ENCODE measurements at places on chromosomes 16 and 17.

- DNase-seq = peak; percentile 23
These were observed 195.4 kb downstream of the XYLT1 start for GRCh38 chr16:17275076-17276009.

GRCh38 chr16:26070302-26071100, 378.7 kb downstream of the HS3ST4 start:
- DNase-seq = no peak

- no peak for DNase-seq
These were observed 25.6 kb upstream of the KRT17 start for GRCh38 chr17:41649923-41650519.

GRCh38 chr17:61335105-61335844, 64.4 kb upstream of the TBX2 start:
- no peak for DNase-seq

DNA sequence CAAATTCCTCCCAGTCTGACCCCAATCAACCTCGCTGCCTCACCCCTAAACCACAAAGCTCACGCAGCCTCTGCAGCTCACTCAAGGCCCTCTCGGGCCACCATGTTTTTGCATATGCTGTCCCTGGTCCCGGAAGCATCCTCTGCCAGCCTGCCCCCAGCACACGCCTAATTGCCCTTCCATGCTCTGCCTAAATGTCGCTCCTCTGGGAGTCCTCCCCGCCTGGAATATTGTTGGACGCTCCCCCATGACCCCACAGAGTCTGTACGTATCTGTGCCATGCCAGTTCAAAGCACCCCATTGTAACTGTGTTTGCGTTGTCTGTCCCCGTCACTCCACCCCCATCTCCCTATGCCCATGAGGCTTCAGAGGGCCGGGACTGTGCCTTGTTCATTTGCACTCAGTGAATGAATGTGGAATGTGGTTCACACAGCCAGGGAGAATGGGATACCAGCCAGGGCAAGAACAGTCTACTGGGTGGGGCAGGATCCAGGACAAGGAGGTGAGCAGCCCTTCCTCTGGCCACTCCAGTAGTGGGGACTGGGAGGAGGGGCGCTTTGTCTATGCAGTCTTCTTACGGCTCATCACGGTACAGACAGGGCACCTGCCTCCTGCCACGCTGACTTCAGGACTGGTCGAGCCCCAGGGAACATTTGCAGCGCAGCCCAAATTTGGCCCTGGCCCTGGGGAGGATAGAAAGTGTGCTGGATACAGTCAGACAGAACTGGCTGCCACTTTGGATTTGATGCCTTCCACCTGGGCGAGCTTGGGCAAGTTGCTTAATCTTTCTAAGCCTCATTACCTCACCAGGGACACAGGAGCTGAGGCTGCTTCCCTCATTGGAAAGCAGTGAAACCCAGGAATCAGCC, 48.5 kb downstream of the NOS2 start:
- DNase-seq = no peak

DNA sequence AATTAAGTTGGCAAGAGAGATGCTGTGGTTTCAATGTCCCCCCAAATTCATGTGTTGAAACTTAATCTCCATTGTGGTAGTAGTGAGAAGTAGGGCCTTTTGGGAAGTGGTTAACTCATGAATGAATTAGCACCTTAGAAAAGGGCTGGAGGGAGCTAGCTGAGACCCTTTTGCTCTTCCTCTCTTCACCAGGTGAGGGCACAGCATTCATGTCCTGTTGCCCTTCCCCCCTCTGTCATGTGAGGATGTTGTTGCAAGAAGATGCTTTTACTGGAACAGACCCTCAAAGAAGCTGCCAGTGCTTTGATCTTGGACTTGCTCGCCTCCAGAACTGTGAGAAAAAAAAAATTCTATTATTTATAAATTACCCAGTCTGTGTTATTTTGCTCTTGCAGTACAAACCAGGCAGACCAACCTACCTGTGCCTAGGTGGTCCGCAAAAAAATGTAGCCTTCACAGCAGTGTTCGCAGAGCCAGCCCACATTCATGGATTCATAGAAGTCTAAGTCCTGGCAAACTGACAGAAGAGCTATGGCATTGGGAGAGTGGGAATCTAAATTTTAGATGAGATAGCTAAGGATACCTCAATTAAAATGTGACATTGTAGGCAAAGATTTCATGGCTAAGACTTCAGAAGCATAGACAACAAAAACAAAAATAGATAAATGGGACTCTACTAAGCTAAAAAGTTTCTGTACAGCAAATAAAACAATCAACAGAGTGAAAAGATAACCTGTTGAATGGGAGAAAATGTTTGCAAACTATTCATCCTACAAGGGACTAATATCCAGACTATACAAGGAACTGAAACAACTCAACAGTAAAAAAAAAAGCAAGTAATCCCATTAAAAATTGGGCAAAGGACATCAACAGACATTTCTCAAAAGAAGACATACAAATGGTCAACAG, 32.0 kb upstream of the ABCA5 start:
- DNase-seq = peak; percentile 67

- peak; percentile 52 for DNase-seq
These were observed 7.4 kb upstream of the MMP2 start for GRCh38 chr16:55471448-55472097.

- no peak for DNase-seq
These were observed 196.8 kb downstream of the CNTNAP4 start for GRCh38 chr16:76474048-76474447.

DNA sequence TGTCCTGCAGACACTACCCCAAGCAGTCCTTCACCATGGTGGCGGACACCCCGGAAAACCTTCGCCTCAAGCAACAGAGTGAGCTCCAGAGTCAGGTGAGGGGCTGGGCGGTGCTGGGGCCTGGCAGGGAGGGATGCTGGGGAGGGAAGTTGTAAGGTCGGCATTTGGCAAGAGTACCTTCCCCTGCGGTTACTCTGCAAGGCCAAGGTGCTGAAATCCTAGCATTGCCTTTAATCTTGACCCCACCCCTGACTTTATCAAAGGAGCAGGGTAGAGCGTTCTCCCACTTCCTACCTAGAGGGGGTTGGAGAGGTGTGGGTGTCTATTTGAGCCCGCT, 20.5 kb downstream of the LASP1 start:
- DNase-seq = no peak

- peak; percentile 11 for DNase-seq
These were observed 9.7 kb downstream of the ZNF19 start for GRCh38 chr16:71479420-71479819.

DNA sequence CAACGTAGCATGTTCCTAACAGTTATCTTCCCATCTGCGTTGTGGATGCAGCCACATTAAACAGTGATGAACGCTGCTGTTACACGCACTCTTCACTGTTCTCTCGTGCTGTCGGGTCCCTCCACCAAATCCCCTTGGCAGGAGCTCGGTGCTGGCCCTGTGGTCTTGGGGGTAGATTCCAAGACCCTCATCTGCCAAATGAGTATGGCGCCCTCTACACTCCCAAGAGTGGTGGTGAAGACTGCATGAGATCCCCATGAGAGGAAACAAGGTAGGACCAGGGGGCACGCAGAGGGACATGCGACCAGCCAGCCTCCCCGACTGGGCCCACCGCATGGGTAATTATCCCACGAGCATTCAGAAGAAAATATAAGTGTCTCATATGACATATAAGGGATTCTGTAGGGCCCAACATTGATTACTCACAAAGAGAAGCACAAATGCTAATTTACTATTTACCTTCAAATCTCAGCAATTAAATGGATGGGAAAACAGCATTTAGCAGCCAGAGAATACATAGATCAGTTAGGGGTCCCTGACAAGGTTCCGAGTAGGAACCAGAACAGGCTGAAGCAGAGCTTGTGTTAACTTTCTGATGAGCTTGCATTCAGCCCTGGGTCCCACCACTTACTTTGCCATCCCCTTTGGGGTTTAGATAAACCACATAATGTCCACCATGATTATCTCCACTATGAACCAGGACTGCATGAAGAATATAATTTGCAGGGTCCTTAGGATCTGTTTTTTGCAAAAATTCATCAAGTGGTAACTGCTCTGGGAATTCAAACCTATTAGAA, 23.8 kb downstream of the LITAFD start:
- DNase-seq = no peak

GRCh38 chr16:85416228-85417109, 196.7 kb upstream of the GSE1 start:
- peak; percentile 51 for DNase-seq

- no peak for DNase-seq
These were observed 32.3 kb downstream of the CHD9 start for GRCh38 chr16:53087101-53087500.

GRCh38 chr17:13038931-13039665, 21.3 kb upstream of the ELAC2 start:
- DNase-seq = no peak

- DNase-seq = peak; percentile 86
These were observed at the start of gene CAMTA2 for GRCh38 chr17:4986951-4987766. Gene CAMTA2 (minus strand): TSS chr17:4987675. CDS start chr17:4986222, 1,453 bp downstream.

DNA sequence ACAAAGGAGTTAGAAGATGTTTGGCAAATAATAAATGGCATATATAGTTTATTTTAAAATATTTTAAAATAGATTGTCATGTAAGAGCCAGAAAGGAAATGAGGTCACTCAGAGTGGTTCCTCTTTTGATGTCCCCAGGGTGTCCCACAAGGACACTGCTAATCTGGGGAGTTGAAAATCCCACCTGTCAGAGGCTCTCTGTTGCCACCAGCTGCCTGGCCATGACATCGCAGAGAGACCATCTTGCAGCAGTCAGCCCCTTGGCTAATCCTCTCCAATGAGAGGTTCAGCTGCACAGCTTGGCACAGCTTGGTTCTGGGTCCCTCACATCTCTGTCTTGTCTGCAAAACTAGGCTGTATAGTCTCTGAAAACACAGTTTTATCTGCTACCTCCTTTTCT, 11.0 kb upstream of the RBFOX1 start:
- no peak for DNase-seq

- DNase-seq = no peak
These were observed 50.9 kb downstream of the B9D1 start for GRCh38 chr17:19311421-19312215.

- peak; percentile 5 for DNase-seq
These were observed 170.2 kb downstream of the CEP112 start for GRCh38 chr17:66021757-66022156.

GRCh38 chr16:27691721-27692120, 141.8 kb downstream of the KATNIP start:
- no peak for DNase-seq

DNA sequence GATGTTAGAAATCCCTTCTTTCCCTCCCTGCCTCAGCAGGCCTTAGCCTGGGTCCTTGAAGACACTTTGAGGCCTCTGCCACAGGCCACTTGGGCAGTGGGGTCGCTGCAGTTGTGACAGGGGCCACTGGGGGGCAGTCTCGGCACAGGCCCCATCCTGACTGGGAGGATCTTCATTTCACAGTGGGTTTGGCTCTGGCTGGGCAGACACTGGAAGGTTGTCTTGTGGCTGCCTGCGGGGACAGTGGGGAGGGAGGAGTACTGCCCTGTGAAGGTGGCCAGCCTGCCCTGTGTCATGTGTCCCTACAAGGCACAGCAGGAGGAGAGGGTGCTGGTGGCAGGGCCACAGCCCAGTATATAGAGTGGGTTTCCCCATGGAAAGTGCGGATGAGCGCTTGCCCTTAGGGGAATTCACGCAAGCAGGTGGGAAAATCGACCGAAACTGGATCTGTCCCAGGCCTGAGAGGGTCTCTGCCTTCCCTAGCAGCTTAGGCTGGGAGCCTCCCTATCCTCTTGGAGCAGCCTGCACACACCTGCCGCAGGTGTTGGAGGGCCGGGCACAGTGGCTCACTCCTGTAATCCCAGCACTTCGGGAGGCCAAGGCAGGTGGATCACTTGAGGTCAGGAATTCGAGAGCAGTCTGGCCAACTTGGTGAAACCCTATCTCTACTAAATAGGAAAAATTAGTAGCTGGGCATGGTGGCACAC, 28.8 kb downstream of the GINS2 start:
- peak; percentile 67 for DNase-seq

- peak; percentile 69 for DNase-seq
These were observed 111.7 kb downstream of the MAP2K6 start for GRCh38 chr17:69525920-69526841.

- DNase-seq = no peak
These were observed 8.4 kb downstream of the LPO start for GRCh38 chr17:58246781-58247180.

GRCh38 chr17:67270416-67270815, 25.4 kb upstream of the HELZ start:
- no peak for DNase-seq

DNA sequence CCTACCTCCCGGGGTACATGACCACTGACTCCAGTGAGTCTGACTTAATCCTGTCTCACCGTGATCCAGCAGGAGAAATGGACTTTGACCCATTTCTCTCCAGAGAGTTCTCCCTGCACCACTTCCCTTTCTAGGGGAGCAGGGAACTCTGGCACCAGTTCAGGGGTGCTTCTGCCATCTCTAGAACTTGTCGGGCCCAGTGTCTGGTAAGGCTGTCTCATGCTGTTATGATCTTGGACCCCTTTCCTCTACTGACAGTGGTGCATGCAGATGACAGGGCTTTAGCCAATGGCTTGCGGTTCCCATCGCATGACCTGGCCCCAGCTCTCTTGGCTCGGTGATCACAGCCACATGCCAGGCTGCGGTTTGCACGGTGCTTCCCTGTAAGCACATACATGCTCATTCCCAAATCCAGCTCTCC, 62.0 kb downstream of the SLC39A11 start:
- no peak for DNase-seq

GRCh38 chr17:8426094-8426720, 9.5 kb upstream of the NDEL1 start:
- DNase-seq = no peak

DNA sequence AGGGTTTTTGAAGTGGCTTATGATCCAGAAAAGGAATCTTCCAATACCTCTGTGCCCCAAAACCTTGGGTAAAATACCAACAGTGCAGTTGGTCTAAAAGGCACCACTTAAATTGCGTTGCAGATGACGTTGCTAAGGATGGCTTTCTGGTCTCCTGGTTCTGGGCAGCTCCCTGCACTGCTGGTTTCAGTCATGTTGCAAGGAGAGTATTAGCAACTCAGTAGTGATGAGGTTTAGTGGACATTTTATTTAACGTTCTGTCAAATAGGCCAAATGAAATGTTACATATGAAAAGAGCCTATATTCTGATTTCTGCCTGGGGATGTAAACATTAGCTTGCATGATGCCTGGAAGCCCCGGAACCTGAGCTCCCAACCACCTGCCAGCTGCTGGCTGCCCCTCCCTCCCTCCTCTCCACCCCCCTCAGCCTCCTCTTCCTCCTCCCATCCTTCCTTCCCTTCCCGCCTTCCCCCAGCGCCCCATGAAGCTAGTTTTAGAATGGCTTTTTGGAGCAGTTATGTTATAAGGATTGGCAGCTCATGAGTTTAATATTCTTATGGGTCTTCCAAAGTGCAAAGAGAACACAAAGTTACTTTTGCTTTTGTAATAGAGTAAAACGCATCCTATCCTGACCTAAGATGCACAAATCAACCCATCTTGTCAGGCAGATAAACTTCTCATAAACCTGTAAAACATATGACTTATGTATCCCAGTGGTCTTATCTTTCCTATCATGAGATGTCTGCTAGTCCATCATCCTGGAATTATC, 20.7 kb downstream of the CD7 start:
- no peak for DNase-seq

GRCh38 chr17:32461853-32462617, 17.7 kb downstream of the PSMD11 start:
- DNase-seq = peak; percentile 74

- DNase-seq = no peak
These were observed 177.8 kb upstream of the TBX2 start for GRCh38 chr17:61221597-61222471.
